ENCODE measurements at places on chromosomes 3 and 15.
A peak's percentile ranks its signal among the peaks of the same experiment; 100 is the strongest.

DNA sequence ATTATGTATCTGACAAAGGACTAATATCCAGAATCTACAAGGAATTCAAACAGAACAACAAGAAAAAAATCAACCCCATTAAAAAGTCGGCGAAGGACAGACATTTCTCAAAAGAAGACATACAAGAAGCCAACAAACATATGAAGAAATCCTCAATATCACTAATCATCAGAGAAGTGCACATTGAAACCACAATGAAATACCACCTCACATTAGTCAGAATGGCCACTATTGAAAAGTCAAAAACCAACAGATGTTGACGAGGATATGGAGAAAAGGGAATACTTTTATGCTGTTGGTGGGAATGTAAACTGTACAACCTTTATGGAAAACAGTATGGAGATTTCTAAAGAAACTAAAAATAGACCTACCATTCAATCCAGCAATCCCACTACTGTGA is 233.1 kb upstream of the PLSCR5 start:
- no peak overlapping the region for H3K27ac ChIP-seq
- H3K4me3 ChIP-seq = no peak overlapping the region
- DNase-seq = no peak
- no peaks in the 10 kb centered on the region for H3K27me3 ChIP-seq

GRCh38 chr3:32719335-32719734 is 34.3 kb downstream of the CNOT10 start:
- DNase-seq = no peak
- H3K4me3 ChIP-seq = no peak overlapping the region
- peaks cover 64% of the 10 kb centered on the region for H3K36me3 ChIP-seq
- no peak overlapping the region for H3K27ac ChIP-seq
- no peaks in the 10 kb centered on the region for H3K27me3 ChIP-seq

GRCh38 chr15:22952796-22953579 is 27.2 kb downstream of the CYFIP1 start:
- H3K4me1 ChIP-seq = peaks cover 92% of the 10 kb centered on the region
- DNase-seq = no peak
- no peak overlapping the region for H3K27ac ChIP-seq

GRCh38 chr3:188165596-188165995 is 11.6 kb downstream of the LPP start:
- no peak overlapping the region for H3K27ac ChIP-seq
- no peak for DNase-seq
- H3K4me3 ChIP-seq = no peak overlapping the region
- no peaks in the 10 kb centered on the region for H3K27me3 ChIP-seq
- peaks cover 25% of the 10 kb centered on the region for H3K4me1 ChIP-seq
- no peaks in the 10 kb centered on the region for H3K36me3 ChIP-seq

DNA sequence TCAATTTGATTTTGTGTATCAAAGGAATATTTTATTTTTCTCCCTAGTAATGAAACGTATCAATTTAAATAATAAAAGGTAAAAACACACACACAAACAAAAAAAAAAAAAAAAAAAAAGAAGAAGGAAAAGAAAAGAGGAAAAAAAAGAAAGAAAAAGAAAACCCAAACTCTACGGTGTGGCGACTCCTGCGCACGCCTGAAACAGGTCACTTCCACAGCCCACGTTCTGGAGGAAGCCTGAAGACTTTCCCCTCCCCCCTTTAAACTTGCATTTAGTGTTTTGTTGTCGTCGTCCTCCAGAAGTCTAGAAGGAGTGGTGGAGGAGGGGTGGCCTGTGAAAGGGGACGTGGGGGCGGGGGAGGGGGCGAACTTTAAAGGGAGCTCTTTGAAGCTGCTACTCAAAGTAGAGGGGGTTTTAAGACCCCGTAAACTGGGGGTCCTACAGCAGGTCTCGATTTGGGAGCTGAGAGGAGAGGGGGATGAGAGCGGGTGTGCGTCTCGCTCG is 2.3 kb upstream of the TLE3 start:
- peaks cover 45% of the 10 kb centered on the region for H3K4me1 ChIP-seq
- H3K27ac ChIP-seq = no peak overlapping the region
- H3K4me3 ChIP-seq = peak overlapping the region; percentile 88
- DNase-seq = no peak
- H3K27me3 ChIP-seq = no peaks in the 10 kb centered on the region
- no peaks in the 10 kb centered on the region for H3K36me3 ChIP-seq

GRCh38 chr3:42014921-42015533 is 53.1 kb upstream of the ULK4 start:
- H3K36me3 ChIP-seq = no peaks in the 10 kb centered on the region
- H3K27me3 ChIP-seq = no peaks in the 10 kb centered on the region
- H3K27ac ChIP-seq = peak overlapping the region; percentile 93
- H3K4me1 ChIP-seq = peaks cover 62% of the 10 kb centered on the region
- H3K4me3 ChIP-seq = peak overlapping the region; percentile 93

GRCh38 chr3:49871531-49872153 is 1.9 kb upstream of the CAMKV start:
- peaks cover 39% of the 10 kb centered on the region for H3K27me3 ChIP-seq
- H3K27ac ChIP-seq = no peak overlapping the region
- H3K4me3 ChIP-seq = no peak overlapping the region
- no peak for DNase-seq

- peaks cover 15% of the 10 kb centered on the region for H3K4me1 ChIP-seq
- no peaks in the 10 kb centered on the region for H3K36me3 ChIP-seq
- H3K27ac ChIP-seq = peak overlapping the region; percentile 2
- no peak overlapping the region for H3K4me3 ChIP-seq
These were observed 42.4 kb downstream of the FBN1 start for GRCh38 chr15:48603123-48603500.

DNA sequence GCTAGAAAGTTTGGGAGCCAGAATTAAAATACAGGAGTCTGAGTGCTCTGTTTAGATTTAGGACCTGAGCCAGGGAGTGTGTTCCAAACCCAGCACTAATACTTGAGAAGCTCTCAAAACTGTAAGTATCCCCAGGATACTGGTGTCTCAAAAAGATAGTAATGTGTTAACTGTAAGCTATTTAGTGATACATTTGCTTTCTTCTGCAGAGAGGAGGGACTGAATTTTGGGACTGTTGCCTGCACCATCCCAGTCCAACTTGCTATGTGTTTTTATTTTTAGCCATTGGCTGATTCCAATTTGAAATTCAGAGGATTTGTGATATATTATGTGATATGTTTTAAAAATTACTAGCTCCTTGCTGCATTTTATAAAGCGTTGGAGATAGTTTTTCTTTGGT is 31.5 kb downstream of the UBE2E1 start:
- peaks cover 34% of the 10 kb centered on the region for H3K4me1 ChIP-seq
- no peaks in the 10 kb centered on the region for H3K27me3 ChIP-seq
- DNase-seq = no peak
- no peak overlapping the region for H3K4me3 ChIP-seq
- H3K27ac ChIP-seq = no peak overlapping the region

GRCh38 chr3:152405915-152406802 is 137.4 kb downstream of the MBNL1 start:
- peaks cover 52% of the 10 kb centered on the region for H3K4me1 ChIP-seq
- H3K27ac ChIP-seq = peak overlapping the region; percentile 76
- DNase-seq = no peak
- H3K4me3 ChIP-seq = peak overlapping the region; percentile 9

GRCh38 chr15:29756358-29757267 is 65.7 kb downstream of the TJP1 start:
- peaks cover 23% of the 10 kb centered on the region for H3K36me3 ChIP-seq
- H3K27ac ChIP-seq = no peak overlapping the region
- H3K4me3 ChIP-seq = no peak overlapping the region

GRCh38 chr15:73168487-73168886 is 116.2 kb downstream of the NEO1 start:
- DNase-seq = no peak
- no peak overlapping the region for H3K4me3 ChIP-seq
- no peaks in the 10 kb centered on the region for H3K27me3 ChIP-seq
- no peaks in the 10 kb centered on the region for H3K36me3 ChIP-seq

DNA sequence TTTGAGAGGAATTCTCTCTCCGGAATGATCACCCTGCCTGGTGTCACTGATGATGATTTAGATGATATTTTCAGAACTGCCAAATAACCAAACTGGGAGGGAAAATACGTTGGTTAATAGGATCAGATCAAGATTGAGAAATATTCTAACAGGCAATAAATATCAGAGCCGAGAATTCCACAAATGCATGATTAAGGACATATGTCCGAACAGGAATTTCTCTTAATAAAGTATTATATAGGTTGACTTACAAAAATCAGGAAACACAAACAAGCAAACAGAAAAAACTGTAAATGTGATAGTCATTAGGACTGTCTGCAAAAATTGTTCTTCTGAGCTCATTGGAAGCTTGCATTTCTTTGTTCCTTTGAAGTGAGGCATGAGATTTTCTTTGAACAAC is 75.1 kb upstream of the PHLDB2 start:
- H3K36me3 ChIP-seq = no peaks in the 10 kb centered on the region
- H3K27ac ChIP-seq = no peak overlapping the region
- no peak overlapping the region for H3K4me3 ChIP-seq

GRCh38 chr3:194043516-194043915 is 92.4 kb upstream of the HES1 start:
- peaks cover 17% of the 10 kb centered on the region for H3K4me1 ChIP-seq
- H3K27me3 ChIP-seq = no peaks in the 10 kb centered on the region
- H3K27ac ChIP-seq = no peak overlapping the region

- no peak overlapping the region for H3K4me3 ChIP-seq
- no peaks in the 10 kb centered on the region for H3K27me3 ChIP-seq
- peaks cover 31% of the 10 kb centered on the region for H3K4me1 ChIP-seq
These were observed 80.4 kb upstream of the XCR1 start for GRCh38 chr3:46107682-46108081.

DNA sequence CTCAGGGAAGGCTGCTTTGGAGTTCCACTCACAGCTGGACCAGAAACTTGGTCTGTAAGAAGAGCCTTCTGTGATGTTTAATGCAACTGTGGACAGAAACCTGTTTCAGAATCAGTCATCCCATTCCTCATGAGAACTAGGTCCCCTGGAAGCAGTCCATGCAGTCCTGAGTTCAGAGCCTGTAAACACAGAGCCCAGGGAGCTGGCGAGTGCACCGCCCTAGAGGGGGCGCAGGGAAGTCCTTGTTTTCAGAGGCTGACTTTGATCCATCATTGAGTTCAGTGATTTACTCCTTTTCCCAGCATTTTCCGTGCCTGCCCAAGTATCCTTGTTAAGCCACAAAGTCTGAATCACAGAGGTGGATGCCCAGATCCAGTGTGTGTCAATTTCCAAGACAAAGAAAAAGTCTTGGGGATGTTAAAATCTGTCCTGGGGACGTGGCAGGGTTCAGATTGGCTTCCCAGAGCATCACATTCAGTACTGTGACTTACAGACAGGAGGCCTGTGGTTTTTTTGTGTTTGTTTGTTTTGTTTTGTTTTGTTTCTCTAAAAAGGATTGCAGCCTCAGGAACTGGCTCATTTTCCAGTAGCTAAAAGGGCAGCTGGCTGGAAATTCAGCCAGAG is 9.8 kb upstream of the TXNRD3 start:
- no peak overlapping the region for H3K4me3 ChIP-seq
- H3K27ac ChIP-seq = no peak overlapping the region
- no peaks in the 10 kb centered on the region for H3K4me1 ChIP-seq
- no peak for DNase-seq

DNA sequence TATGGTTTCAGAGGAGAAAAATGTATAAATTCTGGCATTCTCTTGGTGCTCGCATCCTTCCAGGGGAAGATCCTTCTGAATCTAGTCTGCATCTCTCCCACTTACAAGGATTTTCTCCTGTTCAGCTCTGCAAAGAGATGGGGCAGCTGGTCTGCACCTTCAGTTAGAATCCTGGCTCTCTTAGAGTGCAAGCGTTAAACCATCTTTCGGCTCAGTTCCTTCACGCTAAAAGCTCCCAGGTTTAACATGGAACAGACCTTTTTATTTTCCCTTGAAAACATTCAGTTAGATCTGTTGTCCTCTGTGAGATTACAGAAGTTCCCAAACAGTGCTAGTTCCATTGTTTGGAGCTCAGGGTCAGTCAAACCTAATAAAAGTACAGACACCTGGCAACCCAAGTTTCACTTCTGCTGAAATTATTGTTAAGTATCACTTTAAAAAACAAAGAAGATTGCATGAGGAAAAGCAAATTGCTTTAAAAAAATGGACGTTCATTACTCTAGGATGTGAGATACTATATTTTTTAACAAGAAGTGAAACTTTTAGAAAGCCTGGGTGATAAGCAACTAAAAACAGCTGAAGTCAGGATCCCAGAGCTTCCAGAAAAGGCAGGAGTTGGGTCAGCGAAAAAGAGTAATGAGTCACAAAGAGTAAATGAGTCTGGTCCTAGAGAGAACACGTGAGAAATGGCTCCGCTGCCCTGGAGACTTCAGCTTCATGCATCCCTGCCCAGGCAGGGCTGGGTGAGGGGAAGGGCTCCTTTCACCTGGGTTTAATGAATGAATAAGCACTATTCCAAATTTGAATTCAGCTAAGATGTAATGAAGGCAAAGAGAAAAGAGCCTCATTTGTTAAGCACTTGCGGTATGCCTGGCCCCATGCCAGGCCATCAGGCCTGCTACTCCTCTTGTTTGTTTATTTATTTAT is 63.3 kb downstream of the ABTB1 start:
- no peaks in the 10 kb centered on the region for H3K36me3 ChIP-seq
- no peak overlapping the region for H3K4me3 ChIP-seq
- peak overlapping the region; percentile 4 for H3K27ac ChIP-seq
- DNase-seq = no peak

DNA sequence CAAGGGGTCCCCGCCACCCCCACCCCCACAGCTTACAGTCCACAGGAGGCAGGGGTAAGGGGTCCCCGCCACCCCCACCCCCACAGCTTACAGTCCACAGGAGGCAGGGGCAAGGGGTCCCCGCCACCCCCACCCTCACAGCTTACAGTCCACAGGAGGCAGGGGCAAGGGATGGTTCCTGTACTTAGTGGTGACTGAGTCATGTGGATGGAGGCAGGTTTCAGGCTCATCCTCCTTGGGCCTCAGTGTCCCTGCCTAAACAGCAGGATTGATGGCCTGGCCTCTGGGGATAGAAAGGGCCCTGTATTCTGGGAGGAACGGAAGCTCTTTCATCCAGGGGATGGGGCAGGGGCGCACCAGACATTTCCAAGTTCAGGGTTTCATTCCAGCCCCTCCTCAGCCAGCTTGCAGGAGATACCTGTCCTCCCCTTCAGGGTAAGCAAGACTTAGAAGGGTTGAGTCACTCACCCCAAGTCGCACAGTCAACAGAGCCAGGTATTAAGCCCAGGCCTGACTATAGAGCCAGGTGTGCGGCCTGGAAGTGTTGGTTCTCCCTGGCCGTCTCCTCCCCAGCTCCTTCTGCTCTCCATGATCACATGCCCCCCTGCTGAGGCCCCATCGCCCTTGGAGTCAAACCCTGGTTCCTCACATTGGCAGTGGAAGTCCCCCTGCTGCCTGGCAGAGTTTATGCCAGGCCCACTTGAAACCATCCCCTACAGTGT is 12.5 kb downstream of the CSK start:
- H3K4me1 ChIP-seq = peaks cover 58% of the 10 kb centered on the region
- H3K36me3 ChIP-seq = peaks cover 22% of the 10 kb centered on the region
- H3K4me3 ChIP-seq = no peak overlapping the region
- H3K27me3 ChIP-seq = no peaks in the 10 kb centered on the region
- DNase-seq = no peak
- H3K27ac ChIP-seq = no peak overlapping the region

DNA sequence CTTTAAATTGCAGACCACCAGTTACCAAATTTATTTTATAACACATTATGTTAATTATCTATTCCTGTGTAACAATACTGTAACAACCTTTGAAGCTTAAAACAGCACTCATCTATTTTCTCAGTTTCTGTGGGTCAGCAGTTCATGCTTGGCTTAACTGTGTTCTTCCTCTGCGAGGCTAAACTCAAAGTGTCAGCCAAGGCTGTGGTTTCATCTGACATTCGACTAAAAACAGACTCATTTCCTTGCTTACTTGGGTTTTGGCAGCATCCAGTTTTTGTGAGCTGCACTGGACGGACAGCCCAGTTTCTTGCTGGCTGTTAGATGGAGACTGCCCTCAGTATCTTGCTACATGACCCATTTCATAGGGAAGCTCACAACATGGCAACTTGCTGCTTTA is 247.3 kb upstream of the KCNH8 start:
- H3K4me1 ChIP-seq = no peaks in the 10 kb centered on the region
- H3K27ac ChIP-seq = no peak overlapping the region
